ENCODE measurements at places on chromosomes 11 and 22.

DNA sequence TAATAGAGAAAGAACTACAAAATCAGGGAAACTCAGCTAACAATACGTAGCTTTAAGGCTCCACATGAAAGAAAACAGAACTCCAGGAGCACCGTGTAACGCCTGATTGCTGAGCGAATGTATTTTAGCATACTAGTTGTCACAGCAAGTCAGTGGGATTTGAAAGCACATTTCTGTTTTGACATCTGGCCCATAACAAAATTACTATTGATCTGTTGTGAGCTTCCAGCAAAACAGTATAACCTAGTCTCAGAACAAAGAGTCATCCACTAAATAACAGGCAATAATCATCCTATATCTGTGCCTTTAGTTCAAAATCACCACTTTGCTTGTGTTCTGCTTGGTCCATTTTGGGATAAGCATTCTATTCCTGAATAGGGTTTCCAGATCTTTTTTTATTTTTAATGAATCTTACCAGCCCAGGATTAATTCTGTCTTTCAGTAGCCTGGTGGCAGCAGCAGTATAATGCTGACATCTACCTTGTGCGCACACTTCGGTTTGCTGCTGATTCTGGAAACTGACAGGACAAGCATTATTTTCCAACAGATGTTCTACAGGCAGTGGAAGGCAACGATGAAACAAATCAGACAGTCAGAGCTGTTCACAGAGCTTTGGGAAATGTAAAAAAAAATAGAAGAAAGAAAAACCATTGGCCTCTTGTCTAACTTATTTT is 66.2 kb downstream of the CADM1 start:
- DNase-seq, result no peak

GRCh38 chr22:41201141-41201540 is 4.0 kb upstream of the L3MBTL2 start:
- no peak for DNase-seq

DNA sequence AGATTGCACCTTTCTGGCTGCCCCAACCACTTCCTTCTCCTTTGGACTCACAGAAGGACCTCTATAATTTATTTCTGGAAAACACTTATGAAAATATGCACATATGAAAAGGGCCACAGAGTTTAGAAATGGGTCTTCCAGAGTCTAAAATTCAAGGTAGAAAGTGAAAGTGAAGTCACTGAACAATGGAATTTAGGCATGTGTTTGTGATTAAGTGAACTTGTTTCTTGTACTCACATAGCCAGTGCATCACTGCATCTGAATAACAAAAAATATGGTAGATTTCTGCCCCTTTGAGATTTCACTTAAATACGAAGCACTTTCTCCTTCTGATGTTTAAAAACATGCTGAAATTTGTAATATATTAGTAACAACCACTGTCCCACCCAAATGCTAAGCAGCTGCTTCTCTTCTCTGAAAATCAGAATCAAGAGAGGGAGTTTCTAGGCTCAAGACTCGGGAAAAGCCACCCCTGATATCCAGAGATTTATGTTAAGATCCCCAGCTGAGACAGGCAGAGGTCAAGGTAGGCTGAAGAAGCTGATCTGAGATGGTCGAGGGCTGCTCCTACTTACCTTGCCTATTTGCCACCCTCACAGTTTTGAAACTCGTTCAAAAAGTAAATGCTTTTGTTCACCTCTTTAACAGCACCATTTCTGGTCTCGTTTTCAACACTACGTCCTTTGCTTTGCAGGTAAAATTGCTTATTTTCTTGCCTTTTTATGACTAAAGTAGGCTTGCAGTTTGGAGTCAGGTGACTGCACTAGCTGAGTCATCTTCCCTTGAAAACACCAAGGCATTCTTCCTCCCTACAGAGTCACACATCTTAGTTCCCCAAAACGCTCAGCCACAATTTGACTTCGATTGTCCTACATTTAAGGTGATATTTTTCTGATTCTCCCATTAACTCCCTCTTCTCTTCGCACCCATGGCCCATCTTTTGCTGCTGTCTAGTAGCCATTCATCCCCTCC is at the start of gene XKR3:
TSS of gene XKR3 (minus strand) at position 696 of the 972 bp plus-strand sequence. CDS start 17,338 bp downstream, outside the sequence.
- DNase-seq, result no peak

- DNase-seq, result peak; percentile 31
These were observed 73.5 kb downstream of the GAB2 start for GRCh38 chr11:78344094-78344493.

DNA sequence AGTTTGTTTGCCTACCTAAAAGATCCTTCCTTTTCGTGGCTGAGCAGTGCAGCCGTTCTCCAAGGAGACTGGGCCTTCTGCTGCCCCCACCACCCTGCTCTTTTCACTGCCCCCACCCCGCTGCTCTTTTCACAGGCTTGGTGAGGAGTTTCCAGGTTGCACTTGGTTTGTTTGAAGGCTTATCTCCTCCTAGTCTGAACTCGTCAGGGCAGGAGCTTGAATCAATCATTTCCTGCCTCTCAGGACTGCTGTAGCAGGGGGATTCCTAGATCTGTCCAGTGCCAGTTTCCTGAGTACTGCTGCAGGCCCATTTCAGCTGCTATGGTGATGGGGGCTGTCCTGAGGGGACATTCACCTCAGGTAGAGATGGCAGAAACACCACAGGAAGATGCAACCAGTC is 10.0 kb downstream of the MED15 start:
- DNase-seq, result peak; percentile 52

GRCh38 chr11:26063915-26064314 is 268.0 kb upstream of the ANO3 start:
- no peak for DNase-seq

DNA sequence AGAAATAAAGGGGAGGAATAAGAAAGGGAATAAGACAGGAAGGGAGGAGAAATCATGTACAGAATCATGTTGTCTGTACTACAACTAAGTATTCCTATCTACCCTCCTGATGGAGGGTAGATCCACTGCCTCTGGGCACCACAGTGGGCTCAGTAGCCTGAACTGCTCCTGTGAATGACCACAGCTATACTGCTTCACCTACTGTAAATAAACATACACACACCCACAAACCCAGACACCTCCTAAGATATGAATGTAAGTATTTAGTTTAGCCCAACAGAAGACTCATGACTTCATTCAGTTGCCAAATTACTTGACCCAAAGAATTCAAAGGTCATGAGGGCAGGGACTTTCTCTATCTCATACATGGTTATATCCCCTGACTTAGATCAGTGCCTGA is 177.3 kb upstream of the C11orf58 start:
- DNase-seq, result no peak

GRCh38 chr22:18113680-18114394 is 3.2 kb downstream of the TUBA8 start:
- no peak for DNase-seq

DNA sequence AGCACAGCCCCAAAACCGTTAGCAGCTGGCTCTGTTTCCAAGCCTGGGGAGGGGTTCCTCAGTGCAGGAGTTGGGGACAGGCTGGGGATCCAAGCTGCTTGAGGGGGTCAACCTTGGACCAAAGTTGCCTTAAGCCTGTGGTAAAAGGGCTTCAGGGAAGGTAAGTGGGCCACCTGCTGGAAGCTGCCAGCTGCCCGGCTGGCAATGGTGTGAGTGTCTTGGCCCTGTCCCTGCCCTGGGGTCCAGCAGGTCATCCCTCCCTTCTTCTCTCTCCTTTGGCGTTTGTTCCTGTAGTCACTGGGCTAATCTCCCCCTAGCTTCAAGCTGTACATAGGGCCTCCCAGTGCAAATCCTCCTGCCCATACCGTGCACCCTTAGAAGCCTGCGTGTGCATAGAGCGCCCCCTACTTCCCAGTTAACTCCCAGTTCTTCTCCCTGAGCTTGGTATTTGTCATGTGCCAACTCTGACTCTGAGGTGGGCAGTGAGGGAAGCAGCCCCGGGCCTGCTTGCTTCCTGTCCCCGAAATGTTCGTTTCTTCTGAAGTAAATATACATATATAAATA is 4.4 kb downstream of the TMEM258 start:
- peak; percentile 45 for DNase-seq

DNA sequence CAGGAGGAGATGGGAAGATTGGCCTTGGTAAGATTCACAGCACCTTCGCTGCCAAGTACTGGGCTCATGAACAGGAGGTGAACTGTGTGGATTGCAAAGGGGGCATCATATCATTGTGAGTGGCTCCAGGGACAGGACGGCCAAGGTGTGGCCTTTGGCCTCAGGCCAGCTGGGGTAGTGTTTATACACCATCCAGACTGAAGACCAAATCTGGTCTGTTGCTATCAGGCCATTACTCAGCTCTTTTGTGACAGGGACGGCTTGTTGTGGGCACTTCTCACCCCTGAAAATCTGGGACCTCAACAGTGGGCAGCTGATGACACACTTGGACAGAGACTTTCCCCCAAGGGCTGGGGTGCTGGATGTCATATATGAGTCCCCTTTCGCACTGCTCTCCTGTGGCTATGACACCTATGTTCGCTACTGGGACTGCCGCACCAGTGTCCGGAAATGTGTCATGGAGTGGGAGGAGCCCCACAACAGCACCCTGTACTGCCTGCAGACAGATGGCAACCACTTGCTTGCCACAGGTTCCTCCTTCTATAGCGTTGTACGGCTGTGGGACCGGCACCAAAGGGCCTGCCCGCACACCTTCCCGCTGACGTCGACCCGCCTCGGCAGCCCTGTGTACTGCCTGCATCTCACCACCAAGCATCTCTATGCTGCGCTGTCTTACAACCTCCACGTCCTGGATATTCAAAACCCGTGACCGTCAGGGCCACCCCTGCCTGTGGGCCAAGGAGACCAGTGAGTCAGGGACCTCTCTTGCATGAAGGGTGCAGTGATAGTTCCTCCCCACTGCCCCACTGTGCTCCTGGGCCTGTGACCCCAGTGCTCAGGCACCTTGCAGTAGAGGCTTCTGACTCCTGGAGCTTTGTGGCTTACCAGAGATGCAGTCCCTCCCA is 83.6 kb downstream of the BCR start:
- no peak for DNase-seq

GRCh38 chr11:48087974-48088681 is 107.8 kb downstream of the PTPRJ start:
- DNase-seq, result no peak

DNA sequence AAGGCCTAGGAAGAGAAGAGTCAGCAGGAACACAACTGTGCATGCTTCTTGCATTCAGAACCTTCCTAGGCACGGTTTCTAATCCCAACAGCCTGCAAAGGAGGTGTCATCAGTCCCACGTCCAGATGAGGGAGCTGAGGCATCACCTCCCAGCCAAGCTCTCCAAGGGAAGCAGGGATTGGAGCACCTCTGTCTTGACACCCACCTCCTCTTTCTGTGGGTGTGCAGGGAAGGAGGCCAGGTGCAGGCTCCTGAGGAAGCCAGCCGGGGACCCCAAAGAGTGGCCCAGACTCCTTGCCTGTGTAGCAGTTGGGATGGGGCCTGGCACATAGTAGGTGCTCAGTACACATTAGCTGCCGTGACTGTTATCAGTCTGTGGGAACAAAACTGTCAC is 2.0 kb downstream of the PNPLA5 start:
- DNase-seq, result no peak

DNA sequence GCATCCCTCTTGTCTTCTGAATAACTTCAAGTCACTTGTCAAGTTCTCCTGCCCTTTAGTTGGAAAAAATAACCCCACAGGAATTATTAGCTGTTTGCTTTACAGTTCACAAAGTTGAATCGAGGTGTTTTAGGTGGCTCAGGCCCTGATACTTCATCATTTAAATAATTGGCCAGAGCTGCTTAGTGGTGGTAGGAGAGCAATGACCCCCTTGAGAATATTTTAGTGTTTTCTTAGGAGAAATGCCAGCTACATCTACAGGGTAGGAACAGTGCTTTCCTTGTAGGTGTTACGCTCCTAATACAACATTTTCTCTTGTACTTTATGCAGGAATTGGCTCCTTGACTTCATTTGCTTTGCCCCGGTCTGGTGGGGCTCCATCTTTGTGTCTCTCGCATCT is 73.2 kb downstream of the C22orf31 start:
- no peak for DNase-seq

DNA sequence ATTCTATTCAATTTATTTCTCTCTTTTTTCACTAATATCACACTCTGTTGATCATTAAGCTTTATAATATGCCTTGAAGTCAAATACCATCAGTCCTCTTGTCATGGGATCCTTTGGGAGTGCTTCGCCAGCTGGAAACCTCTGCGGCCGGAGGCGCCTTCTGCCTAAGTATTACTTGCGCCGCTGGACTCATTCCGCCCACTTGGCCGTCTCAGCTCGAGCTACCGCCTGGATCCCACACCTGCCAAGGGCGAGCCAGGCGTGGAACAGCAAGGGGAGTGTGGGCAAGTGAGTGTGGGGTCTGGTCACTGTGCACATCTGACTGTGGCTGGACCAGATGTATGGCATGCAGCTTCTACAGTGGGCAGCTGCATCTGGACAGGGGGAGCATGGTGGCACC is 9.1 kb upstream of the MAP6 start:
- DNase-seq, result no peak

GRCh38 chr22:37545703-37546436 is 14.4 kb upstream of the CDC42EP1 start:
- DNase-seq, result peak; percentile 91

- no peak for DNase-seq
These were observed 69.6 kb downstream of the ZBTB16 start for GRCh38 chr11:114129142-114129541.

- DNase-seq, result peak; percentile 72
These were observed 1.8 kb upstream of the SLC15A3 start for GRCh38 chr11:60953781-60954180.

DNA sequence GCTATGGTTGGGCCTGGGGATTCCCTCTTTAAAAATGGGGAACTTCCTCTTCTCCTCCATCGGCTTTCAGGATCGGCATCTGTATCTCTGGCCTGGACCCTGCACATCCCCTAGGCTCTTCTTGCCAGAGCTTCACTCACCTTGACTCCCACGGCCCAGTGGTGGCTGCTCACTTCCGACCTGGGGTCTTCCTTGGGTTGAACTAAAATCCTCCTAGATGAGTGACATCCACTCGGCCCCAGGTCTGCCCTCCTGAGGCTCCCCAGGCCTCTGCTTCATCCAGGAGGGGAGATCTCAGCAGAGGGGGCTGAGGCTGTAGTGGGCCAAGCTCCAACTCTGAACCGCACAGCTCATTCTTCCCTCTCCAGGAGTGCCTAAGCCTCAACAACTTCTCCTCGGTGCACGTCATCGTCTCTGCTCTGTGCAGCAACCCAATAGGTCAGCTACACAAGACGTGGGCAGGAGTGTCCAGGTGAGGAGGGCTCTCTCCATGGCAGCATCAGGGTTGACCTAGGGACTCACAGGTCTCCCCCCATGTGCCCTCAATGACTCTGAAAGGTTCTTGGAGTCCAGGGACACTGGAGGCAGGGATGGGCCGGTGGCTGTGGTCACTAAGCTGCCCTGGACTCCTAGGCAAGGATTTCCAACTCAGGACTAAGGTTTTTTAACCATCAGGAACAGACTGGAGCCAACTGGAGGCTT is 3.3 kb downstream of the RGL4 start:
- DNase-seq, result no peak

Measured in kidney capillary endothelial cell (primary cell).